ENCODE measurements at places on chromosomes 3 and 15. TPM values are rescaled to one million over a fixed set of nuclear protein-coding genes. Genes with fewer than 3 reads are reported as not detected.

Gene PSTPIP1
- 9.9 TPM for total RNA-seq

Gene MST1R
- total RNA-seq, result 18.9 TPM

Gene INKA1
- total RNA-seq, result 20.0 TPM

Gene IFT122
- 26.5 TPM for total RNA-seq

Gene RBP2
- not detected for total RNA-seq

Gene STAC
- 0.79 TPM for total RNA-seq

Gene CLDN16
- total RNA-seq, result 0.64 TPM

Gene RTP1
- not detected for total RNA-seq

Gene GATA2
- total RNA-seq, result 1.7 TPM

Gene STRA6
- 1.5 TPM for total RNA-seq

Gene PRRT3
- total RNA-seq, result 0.75 TPM

Gene MESP1
- total RNA-seq, result 0.42 TPM

Gene LRTM1
- total RNA-seq, result not detected

Gene C3orf80
- 3.0 TPM for total RNA-seq

Gene UACA
- total RNA-seq, result 55.3 TPM

Gene STRIT1
- total RNA-seq, result not detected

Gene GPR149
- total RNA-seq, result not detected

Gene TMEM108
- total RNA-seq, result 3.4 TPM
